ENCODE measurements at places on chromosomes 2 and 18.

- no peak for DNase-seq
Observed at GRCh38 chr2:187124529-187124928, 275.6 kb upstream of the ZSWIM2 start.

GRCh38 chr2:10431797-10432196 is 16.3 kb downstream of the ODC1 start:
- DNase-seq = no peak

- no peak for DNase-seq
Observed at GRCh38 chr18:32355896-32356295, 114.8 kb downstream of the GAREM1 start.

- DNase-seq = no peak
Observed at GRCh38 chr2:175436076-175436475, 254.6 kb upstream of the ATP5MC3 start.

- no peak for DNase-seq
Observed at GRCh38 chr18:68735483-68736343, 20.8 kb upstream of the TMX3 start.

DNA sequence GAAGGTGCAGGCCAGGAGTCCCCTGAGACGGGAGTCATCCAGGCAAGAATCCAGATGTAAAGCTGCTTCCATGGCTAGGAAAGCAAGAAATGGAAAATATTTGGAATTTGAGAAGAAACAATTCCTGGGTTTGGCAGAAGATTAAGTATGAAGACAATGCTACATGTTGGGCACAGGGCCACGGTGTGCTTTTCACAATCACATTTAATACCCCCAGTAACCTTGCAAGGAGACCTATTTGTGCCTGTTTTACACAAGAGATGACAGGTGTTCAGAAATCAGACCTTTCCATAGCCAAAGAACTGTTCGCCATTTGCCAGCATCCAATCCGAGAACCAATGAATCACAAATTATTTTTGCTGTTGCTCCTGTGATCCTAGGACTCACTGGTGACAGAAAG is 50.5 kb downstream of the KCTD1 start:
- DNase-seq = no peak

DNA sequence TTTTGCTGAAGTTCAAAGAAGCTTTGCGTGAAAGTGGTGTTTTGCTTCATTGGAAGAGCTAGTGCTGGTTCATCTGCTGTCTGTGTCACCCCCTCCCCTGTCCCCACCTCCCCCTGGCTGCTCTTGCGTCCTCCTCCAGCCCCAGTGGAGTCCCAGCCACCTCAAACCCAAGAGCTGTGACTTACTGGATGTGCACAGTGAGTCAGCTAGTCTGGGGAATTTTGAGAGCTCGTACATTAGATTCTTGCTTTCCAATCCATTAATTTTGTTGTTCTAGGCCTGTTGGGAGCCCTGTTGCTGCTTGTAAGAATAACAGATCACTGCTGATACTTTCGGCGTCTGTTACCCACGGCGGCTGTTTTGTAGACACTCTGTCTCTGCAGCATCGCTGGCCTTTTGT is 412.1 kb downstream of the TSN start:
- DNase-seq = no peak

DNA sequence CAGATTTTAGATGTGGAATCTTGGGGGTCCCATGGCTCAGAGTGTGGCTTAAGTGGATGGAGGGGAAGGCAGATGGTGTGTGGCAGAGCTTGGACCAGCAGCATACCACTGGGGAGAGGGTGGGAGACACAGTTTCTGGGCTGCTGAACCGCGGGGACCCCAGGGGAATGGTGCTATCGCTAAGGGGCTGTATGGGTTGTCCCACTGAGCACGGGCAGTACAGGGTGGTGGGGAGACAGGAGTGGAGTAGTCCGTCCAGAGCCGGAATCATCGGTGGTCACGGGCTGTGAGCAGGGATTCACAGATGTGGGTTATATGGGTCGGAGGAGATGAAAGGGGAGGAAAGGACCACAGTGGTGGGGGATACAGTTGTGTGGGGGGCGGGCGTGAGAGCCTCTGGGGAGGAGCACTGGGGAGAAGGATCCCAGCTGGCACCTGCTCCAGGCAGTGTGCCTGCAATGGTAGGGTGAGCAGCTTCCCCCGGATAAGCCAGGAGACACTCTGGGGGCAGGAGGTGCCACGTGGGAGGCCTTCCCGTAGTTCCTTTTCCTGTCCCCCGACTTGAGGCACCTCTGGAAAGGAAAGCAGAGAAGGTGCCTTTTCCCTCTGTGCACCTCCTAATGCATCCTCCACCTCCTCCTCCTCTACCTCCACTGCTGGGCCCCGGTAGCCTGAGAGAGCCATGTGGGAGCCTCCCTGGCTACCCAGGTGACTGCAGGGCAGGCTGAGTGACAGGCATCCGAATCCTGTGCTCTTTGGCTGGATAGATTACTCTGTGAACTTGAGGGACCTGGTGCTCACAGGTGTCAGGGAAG is 24.9 kb downstream of the IGFBP5 start:
- no peak for DNase-seq

GRCh38 chr2:162840598-162841246 is 2.2 kb upstream of the KCNH7 start:
- DNase-seq = no peak

- DNase-seq = peak; percentile 35
Observed at GRCh38 chr2:30422444-30423040, 24.5 kb upstream of the LCLAT1 start.

GRCh38 chr18:35049111-35050027 is 8.2 kb downstream of the MAPRE2 start:
- no peak for DNase-seq

- no peak for DNase-seq
Observed at GRCh38 chr2:141848191-141848590, 282.6 kb downstream of the LRP1B start.

GRCh38 chr2:169291517-169291916 is 70.8 kb downstream of the LRP2 start:
- no peak for DNase-seq

GRCh38 chr2:8701681-8702379 is 20.0 kb downstream of the ID2 start:
- DNase-seq = no peak

GRCh38 chr2:179936141-179936540 is 71.0 kb downstream of the CWC22 start:
- no peak for DNase-seq

GRCh38 chr2:7774481-7774880 is 857.3 kb downstream of the RNF144A start:
- no peak for DNase-seq

DNA sequence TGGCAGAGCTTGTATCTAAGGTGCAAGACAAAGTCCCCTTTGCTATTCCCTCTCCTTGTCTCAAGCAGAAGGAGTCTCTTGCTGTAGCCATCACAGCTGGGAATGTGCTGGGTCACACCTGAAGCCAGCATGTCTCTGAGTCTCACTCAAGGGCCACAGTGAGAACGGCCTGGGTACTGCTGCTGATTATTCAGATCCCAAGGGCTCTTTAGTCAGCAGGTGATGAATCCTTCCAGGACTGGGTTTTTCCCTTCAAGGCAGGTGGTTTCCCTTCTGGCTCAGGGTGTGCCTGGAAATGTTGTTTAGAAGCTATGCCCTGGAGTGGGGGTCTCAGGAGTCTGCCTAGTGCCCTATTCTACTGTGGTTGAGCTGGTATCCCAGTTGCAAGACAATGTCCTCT is 356.3 kb downstream of the PARD3B start:
- DNase-seq = no peak

DNA sequence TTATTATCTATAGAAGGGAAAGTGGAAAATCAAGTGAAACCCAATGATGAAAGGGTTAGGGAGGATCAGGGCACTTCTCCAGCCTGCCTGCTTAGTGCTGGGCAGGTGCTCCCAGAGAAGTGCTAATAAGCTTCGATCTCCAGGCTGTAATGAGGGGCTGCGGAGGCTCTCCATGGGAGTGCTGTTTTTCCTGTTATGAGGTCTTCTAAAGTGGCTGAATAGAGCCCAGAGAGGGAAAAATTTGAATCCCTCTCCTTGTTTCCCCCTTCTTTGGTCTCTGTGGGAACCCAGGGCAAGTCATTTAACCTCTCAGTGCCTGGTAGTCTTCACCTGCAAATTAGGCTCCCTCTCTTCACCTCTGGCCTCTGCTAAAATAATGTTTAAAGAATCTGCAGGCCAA is 351.7 kb upstream of the DCC start:
- no peak for DNase-seq

Data from T-helper 9 cell (primary cell).